ENCODE measurements at places on chromosomes 1 and 21.

GRCh38 chr1:161954466-161954865, 69.2 kb downstream of the OLFML2B start:
- DNase-seq: no peak

GRCh38 chr1:179774000-179774399, 30.9 kb downstream of the FAM163A start:
- no peak for DNase-seq

DNA sequence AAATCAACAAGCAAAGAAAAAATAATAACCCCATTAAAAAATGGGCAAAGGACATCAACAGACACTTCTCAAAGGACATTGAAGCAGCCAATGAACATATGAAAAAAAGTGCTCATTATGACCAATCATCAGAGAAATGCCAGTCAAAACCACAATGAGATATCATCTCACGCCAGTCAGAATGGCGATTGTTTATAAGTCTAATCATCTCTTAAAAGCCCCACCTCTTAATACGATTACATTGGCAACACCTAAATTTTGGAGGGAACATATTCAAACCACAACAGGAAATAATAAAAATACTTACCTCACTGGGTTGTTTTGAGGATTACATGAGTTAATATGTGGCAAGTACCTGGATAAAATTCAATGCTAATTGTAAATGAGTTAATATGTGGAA, 57.1 kb upstream of the PLPPR4 start:
- no peak for DNase-seq

DNA sequence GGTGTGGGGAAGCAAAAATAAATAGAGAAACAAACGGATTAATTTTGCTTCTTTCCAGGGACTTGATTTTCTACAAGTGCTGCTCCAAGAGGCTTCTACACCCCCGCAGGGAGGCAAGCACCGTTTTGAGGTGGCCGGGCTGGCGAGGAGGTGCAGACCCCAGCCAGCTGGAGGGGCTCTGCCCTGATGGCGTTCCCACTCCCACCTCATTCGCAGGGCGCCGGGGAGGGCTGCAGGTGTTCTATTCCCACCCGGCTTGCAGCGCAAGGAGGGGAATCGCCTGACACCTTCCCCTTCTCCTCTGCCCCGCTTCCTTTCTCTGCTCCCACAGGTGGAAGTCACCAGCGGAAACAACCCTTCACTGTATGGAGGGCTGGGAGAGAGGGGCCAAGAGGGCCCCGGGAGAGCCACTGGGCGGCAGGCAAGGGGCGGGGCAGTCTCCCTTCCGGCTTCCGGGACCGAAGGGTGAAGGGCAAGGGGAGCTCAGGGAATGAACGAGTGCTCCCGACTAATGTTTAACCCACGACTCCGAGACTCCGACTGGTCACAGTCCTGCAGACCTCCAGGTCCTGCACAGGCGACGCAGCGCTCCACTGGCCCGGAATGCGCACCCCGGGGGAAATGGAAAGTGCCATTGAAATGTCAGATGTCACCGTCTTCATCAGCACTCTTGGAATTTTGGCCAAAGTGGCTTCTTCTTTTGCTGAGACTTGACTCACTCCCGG, 29.1 kb downstream of the TEX35 start:
- no peak for DNase-seq

GRCh38 chr1:168687816-168688215, 41.2 kb downstream of the DPT start:
- DNase-seq: no peak

DNA sequence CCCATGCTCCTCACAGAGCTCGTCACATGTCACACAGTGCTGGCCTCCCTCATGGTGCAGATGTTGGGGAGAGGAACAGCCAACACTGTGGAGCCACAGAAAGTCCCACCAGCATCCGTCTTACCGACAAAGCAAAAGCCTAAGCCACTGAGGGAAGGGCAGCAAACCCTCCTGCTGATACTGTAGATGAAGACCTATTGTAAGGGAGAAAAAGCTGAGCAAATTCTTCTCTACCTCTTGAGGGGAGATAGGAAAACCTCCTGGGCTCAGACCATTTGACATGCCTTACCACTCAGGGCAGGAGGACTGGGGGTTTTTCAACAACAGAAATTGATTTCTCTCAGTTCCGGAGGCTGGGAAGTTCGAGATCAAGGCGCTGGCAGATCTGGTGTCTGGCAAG, 95.9 kb downstream of the WDR64 start:
- DNase-seq: no peak

GRCh38 chr1:214566158-214567104, 15.0 kb upstream of the PTPN14 start:
- DNase-seq: no peak

DNA sequence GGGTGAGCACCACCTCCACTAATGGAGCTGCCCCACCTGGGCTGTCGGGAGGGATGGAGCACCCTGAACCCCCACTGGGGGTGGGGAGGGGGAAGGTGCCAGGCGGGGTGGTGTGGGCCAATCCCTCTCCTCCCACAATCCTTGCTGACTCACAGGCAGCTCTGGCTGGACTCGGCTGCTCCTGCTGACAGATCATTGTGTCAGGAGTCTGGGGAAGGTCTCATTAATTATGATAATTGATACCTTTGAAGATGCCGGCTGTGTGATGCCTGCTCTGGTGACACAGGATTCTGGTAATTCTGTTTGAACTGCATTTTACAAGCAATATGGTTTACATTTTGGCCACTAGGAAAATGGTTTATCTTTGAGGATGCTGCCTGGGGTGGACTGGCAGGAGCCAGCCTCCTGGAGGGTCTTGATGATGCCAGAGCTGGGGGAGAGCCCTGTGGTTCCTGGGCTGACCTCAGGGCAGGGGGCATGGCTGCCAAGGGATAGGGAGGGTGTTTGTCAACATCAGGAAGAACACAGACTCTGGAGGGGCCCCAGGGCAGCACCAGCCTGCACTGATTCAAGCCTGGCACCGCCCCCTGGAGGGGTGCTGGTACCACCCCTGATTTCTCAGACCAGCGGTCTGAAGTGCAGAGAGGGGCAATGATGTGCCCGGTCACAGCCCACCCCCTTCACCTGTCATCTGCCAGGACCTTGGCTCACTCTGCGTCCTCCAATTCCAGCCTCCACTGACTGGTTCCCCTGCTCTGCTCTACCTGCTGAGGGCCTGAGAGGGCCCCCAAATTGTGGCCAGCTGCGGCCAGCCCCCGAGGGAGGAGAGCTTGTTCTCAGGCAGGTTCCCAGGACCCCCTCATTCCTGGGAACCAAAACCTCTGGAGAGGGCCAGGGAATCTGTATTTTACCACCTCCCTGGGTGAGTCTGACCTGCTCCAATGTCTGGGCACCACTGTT, 338.8 kb downstream of the MATN1 start:
- DNase-seq: no peak

DNA sequence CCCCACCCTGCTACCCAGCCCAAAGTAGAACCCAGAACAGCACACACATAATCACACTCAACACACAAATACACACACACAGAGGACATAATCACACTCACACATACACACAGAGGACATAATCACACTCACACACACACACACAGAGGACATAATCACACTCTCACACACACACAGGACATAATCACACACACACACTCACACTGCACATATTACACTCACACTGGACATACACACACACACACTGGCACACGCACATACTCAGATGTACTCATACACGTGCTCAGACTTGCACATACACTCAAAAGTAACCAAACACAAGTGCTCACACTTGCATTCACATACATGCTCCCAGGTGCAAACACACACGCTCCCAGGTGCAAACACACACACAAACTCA, 54.3 kb upstream of the CAMK1G start:
- no peak for DNase-seq

DNA sequence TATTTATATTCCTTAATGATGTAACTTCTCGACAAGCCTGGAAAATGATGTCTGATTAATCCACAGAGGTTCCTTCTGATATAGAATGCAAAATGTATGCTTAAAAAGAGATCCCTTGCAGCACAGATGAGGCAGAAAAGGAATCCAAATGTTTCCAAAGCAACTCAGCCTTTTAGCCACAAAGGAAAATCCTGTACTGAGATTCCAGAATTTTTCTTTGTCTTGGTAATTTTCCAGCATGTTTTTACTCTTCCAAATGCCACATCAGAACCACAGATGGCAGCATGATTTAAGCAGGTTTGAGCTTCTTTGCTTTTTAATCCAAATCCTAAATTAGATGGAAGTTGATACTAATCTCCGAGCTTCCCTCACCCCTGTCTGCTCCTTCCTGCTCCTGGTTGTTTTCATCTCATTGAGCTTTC, 176.4 kb upstream of the PALMD start:
- DNase-seq: no peak

DNA sequence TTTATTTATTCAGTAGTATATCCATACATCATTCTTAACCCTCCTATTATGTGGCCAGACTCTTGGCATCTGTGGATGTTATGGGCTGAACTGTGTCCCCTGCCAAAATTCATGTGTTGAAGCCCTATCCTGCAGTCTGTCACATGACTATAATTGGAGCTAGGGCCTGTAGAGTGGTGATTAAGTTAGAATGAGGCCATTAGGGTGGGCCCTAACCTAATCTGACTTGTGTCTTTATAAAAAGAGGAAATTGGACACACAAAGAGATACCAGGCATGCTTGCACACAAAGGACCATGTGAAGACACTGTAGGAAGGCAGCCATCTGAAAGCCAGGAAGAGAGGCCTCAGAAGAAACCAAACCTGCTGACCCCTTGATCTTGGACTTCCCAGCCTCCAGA, 6.6 kb downstream of the ZMYND12 start:
- no peak for DNase-seq

DNA sequence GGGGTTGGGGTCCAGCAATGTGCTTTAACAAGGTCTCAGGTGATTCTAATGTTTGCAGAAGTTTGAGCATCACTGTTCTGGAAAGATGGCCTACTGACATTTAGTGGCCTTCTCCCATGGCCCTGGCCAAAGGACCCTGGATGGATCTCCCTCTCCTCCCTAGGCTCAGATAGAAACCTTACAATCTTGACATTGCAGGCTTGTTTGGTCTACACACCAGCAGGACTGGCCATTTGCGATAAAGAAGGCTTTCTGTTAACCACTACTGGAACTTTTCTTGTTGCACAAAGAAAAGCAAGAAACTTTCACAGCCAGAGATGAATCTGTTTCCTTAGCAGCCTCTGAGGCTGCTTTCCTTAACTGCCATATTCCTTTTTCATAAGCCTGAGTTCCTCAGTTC, 6.2 kb downstream of the DNALI1 start:
- DNase-seq: no peak

- DNase-seq: no peak
Measured at GRCh38 chr1:246613096-246613758, 47.0 kb downstream of the CNST start.

DNA sequence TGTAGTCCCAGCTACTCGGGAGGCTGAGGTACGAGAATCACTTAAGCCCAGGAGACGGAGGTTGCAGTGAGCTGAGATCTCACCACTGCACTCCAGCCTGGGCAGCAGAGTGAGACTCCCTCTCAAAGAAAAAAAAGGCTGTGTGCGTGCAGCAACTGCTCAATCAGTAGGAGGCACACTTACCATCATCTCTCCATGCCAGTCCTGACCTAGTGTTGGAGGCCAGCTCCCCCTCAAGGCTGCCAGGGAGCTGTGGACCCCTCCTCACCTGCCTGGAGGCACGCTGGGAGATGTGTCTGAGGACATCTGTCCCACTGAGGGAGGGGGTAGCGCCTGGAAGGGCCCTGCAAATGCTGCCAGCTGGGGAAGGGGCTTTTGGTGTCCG, 11.9 kb downstream of the RPS6KA1 start:
- DNase-seq: no peak

DNA sequence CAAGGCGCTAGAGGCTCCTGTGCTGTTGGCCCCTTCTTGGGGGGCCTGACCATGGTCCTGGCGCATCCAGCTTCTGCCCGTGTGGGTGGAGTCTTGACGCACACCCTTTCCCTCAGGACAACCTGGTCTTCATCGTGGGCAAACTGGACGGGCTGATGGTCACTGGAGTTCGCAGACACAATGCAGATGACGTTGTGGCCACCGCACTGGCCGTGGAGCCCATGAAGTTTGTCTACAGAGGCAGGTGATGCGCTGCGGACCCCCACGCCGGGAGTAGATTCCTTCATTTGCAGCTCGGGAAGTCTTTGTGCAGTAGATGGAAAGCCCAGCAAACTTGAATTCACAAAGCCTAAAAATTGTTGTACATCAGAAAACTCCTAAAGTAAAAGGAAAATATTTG, 58.1 kb downstream of the S100B start:
- no peak for DNase-seq

DNA sequence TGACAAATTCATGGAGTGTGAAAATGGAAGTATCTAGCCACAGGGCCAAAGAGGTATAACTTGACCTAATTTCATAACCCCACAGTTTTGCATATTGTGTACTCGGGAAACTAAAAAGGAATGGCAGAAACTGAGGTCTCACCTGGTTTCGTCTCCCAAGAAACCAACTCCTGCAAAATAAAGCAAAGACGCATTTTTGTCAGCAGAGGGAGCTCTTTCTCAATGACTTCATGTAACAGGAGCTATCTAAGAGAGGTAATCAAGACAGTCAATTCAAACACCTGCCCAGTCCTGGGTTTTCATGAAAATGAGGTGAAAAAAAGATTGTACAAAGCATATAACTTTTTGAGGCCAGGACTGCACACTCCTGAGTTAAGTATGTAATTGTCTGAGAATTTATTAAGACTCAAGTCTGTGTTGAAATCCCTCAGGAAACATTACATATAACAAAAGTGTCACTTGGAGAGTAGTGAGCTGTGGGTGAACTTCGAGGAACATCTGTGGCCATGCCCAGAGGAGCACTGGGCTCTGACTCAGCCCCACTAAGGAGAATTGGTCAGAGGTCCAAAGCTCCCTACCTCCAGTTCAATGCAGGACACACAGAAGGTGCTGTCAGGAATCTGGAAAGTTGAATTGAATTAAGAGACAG, 17.6 kb downstream of the FCRL4 start:
- no peak for DNase-seq

DNA sequence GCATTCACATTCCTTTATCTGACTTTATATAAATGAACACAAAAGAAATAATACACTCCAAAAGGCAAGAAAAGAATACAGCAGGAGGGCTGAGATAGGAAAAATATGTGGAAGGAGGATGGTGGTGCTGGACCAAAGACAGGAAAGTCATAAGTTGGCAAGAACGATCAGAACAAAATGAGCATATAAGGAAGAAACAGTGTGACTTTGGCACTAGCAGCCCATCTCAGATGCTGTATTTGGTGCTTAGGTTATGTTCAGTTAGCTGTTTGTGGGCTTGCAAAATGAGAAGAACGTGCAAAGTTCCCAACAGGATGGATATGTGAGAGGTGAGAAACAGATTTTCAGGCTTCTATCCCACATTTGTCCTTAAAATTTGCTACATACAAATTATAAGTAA, 719.8 kb upstream of the ADGRL4 start:
- DNase-seq: no peak
